Activated CD8-positive, alpha-beta memory T cell treated with anti-CD3 and anti-CD28 coated beads for 36 hours (primary cell): ENCODE measurements at places on chromosomes 4 and X. TPM values are rescaled to one million over a fixed set of nuclear protein-coding genes. Genes with fewer than 3 reads are reported as not detected.

FAM9C gene
- not detected for total RNA-seq

CASP6 gene
- total RNA-seq, result 12.6 TPM

TLR1 gene
- total RNA-seq, result 0.42 TPM

PPBP gene
- total RNA-seq, result not detected

CFI gene
- total RNA-seq, result 0.17 TPM

CACNA1F gene
- total RNA-seq, result 0.15 TPM

TBCK gene
- 22.2 TPM for total RNA-seq

VSIG1 gene
- total RNA-seq, result 0.74 TPM

LRIT3 gene
- 0.23 TPM for total RNA-seq

SLC10A4 gene
- not detected for total RNA-seq

NRK gene
- total RNA-seq, result not detected

TAPT1 gene
- total RNA-seq, result 26.8 TPM

ZCCHC4 gene
- 15.3 TPM for total RNA-seq

CCSER1 gene
- 0.06 TPM for total RNA-seq

CXCL10 gene
- total RNA-seq, result 0.15 TPM

CDS1 gene
- 0.06 TPM for total RNA-seq

RAB33A gene
- 17.3 TPM for total RNA-seq

DSPP gene
- not detected for total RNA-seq

SPCS3 gene
- 186 TPM for total RNA-seq

TRMT10A gene
- 7.6 TPM for total RNA-seq

ENOPH1 gene
- 67.7 TPM for total RNA-seq

NAA11 gene
- total RNA-seq, result not detected

DGKK gene
- not detected for total RNA-seq

FAM241A gene
- 6.6 TPM for total RNA-seq

IGSF1 gene
- total RNA-seq, result not detected

TLR3 gene
- 0.06 TPM for total RNA-seq

FGD1 gene
- total RNA-seq, result 0.04 TPM

COX7B2 gene
- total RNA-seq, result not detected

NCAPG gene
- total RNA-seq, result 55.6 TPM

GPC4 gene
- not detected for total RNA-seq

KCNE5 gene
- 0.42 TPM for total RNA-seq

EGF gene
- total RNA-seq, result not detected

SLC25A43 gene
- 10.6 TPM for total RNA-seq

STIM2 gene
- 45.4 TPM for total RNA-seq

UCP1 gene
- not detected for total RNA-seq

TLR8 gene
- not detected for total RNA-seq

F8A2 gene
- total RNA-seq, result not detected

POF1B gene
- total RNA-seq, result not detected

MGARP gene
- not detected for total RNA-seq

CYTL1 gene
- not detected for total RNA-seq

ANAPC4 gene
- 37.6 TPM for total RNA-seq
